Kidney glomerular epithelial cell (primary cell): ENCODE measurements at places on chromosomes 13 and 19.

DNA sequence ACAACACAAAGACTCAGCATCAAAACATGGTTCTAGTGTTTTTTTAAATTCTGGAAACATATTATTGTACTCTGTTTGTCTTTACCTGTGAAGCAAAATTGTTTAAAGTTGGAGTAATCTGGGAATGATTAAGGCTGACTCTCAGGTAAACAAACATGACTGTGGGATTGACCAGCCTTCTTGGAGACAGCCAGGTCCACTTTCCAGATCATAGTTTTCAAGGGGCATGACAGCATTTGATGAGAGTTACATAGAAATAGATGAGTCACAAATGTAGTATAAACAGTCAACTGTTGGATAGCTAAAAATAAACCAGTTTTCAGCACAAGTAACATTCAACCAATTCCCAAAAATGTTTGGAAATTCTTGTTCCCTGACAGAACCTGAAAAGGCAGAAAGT is 1680.9 kb downstream of the OLFM4 start:
- no peak for DNase-seq

- no peak for DNase-seq
Observed at GRCh38 chr19:34847393-34847792, 74.4 kb upstream of the ZNF599 start.

DNA sequence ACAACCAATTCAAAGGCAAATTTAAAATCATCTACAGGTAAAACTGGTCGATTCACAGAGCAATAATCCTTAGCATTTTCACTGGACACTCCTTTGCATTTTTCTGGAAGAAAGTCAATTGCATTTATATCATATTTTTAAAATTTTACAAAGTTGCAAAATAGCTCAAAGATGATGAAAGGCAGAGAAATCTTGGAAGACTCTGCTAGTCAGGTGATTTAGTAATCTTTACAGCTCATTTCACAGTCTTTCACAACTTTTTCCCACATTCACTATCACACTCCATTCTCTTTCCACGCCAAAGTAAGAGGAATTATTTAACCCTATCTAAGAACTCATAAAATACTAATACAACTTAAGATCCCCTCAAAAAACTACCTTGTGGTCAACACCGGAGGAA is 1063.8 kb downstream of the EFNB2 start:
- DNase-seq, result no peak

- no peak for DNase-seq
Observed at GRCh38 chr13:97266332-97266731, 44.2 kb downstream of the MBNL2 start.

DNA sequence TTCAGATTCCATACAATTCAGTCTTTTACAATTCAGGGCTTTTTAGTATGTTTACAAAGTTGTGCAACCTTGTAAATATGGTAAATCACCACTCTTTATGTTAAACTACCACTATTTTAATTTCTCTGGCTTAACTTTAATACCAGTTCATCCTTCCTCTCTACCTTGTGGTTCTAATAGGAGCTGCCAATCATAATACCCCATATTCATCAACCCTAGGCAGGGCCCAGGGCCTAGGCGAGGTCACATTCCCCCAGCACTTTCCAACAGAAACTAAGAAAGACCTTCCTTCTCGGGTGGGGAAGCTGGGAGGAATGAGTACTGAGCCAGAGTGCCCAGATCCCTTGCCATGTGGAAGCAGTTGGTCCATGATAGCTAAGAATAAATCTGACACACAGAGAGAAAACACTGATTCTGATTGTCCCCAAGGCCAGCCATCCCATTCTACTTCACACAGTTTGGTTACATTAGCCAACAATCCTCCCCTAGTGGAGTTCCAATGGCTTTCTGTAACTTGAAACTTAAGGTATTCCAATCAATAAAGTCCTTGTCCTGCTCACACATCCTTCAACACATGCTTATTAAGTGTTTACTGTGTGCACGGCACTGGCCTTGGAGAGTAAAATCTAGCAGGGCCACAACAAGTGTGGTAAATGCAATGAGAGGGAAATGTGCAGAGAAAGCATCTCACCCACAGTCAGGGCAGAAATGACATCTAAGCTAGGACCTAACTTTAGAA is 76.8 kb downstream of the NUFIP1 start:
- no peak for DNase-seq

GRCh38 chr19:32676186-32676894 is 692 bp downstream of the RGS9BP start:
- no peak for DNase-seq

DNA sequence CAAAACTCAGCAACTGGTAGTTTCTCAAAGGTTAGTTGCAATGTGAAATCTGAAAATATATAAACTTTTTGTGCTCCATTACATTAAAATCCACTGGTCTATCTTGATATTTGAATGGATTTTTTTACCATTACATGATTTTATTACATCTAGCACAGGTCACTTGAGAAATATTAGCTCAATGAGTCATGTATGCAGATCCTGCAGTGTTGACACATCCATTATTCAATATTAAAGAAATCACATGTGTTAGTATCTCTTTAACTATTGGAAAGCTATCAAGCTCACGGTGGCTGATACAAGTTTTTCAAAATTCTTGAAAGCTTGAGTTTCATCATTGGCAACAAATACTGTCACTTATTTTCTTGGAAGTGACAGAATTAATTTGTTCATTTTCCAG is 373.9 kb upstream of the TSHZ3 start:
- DNase-seq, result no peak

DNA sequence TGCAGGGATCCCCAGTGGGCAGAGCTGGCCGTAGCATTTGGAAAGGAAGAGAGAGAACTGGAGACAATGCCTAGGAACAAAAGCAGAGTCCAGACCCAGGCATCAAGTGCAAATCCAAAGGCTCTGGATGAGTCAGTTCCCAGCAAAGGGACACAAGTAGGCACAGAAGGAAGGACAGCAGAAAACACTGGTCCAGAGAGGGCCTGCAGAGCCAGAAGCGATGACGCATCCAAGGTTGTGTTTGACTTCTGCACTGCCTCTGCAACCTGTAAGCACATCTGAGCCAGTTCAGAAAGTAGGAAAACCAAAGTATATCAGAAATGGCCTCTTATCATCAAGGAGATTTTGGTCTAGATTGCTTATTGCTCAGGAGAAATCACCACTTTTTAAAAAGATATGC is 604.5 kb downstream of the FGF9 start:
- DNase-seq, result no peak

- no peak for DNase-seq
Observed at GRCh38 chr19:39345956-39346355, 3.7 kb downstream of the SAMD4B start.

DNA sequence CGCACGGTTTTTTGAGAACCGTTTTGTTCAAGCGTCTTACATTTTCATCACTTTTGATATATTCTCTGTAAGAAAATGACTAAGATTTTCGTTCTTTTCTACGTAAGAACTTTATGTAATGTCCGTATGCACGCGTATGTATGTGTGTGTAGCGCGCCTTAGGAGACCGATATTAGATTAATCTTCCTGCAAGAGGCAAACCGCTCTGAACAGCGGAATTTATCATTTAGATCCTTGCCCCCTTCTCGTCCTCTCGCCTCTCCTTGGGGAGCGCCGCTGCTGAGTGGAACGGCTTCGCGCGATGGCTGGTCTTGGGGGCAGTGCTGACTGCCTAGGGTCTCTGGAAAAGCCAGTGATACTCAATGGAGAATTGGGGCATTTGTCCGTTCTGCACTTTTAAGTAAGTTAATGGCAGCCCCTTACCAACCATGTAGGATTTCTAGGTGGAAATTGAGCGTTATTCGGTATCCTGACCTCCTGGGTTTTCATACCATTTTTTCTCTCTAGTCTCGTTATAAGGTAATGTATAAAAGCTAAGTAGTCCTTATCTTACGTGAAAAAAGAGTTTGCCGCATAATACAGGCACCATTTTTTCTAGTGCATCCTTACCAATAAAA is 4.7 kb downstream of the MAB21L1 start:
- DNase-seq, result no peak

- no peak for DNase-seq
Observed at GRCh38 chr13:113178896-113179167, 20.4 kb downstream of the PROZ start.

DNA sequence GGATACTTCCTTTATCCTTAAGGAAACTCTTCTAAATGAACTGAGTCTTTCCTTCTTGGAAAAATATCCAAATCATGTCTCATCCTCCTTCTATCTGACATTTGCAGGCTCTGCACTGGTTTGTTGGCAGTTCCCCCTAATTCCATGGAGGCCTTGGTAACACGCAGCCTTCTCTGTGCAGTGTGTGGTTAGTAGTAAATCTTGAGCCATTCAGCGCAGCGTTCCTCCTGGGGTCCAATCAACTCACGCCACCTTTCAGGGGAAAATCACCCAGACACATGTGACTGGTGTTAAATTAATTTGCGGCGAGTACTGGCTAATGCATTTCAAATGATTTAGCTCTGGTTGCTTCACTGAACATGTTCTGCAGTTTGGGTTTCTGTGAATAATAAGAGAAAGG is 21.0 kb upstream of the CBY2 start:
- no peak for DNase-seq

- DNase-seq, result no peak
Observed at GRCh38 chr13:83008212-83008929, 873.9 kb downstream of the SLITRK1 start.

DNA sequence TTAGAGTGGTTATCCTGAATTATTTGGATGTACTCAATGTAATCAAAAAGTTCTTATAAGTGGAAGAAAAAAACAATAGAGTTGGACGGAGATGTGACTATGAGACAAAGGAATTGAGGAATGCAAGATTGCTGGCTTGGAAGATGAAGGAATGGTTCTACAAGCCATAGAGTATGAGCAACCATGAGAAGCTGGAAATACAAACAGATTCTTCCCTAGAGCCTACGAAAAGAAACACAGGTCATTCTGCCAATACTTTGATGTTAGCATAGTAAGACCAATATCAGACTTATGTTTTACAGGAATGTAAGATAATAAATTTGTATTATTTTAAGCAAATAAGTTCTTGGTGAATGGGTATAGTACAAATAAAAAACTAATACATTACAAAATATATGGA is 249.2 kb downstream of the DIAPH3 start:
- no peak for DNase-seq

DNA sequence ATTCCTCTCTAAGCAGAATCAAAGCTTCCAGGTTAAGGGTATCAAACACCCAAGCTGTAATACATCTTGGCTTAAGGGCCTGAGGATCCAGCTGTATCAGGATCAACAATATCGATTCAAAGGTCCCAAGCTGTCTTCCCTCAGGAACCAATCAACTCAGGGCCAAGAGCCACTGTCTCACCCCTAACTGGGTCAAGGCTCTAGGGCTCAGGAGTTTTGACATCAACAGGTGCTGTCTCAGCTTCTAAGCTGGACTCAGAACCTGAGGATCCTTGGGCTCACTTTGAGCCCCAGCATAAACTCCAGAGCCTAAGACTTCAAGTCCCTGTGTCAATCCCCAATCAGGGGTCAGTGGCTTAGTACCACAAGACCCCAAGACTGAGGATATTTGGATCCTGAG is 917 bp downstream of the FBXW9 start:
- DNase-seq, result no peak

DNA sequence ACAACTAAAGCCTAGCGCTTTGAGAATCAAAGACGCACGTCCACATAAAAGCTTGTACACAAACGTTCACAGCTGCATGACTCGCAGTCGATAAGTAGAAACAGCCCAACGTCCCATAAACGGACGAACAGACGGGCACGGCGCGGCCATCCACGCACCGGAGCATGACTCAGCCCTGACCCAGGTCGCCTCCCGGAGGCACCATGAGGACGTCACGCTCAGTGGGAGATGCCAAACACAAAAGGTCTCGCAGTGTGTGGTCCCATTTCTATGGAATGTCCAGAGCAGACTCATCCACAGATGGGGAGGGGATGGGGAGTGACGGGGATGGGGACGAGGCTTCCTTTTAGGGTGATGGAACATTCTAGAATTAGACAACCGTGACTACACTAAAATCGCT is 9.4 kb downstream of the POLRMT start:
- DNase-seq, result peak; percentile 6

DNA sequence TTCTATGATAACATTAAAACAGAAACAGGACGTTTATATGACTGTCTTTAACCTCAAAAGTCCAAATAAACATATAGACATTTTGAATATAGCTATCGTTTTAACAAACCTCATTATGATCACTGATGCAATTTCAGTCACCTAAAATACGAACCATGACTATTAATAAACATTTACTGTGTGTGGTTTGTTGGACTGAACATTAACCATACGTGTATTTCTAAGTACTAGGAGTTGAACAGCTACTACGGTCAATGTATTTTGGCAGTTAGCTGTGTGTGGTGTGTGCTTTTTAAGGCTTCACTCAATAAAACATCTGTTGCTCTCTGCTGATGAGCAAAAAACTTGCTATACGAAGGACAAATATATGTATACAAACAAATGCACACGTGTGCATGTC is 281.4 kb downstream of the ABCC4 start:
- DNase-seq, result no peak

DNA sequence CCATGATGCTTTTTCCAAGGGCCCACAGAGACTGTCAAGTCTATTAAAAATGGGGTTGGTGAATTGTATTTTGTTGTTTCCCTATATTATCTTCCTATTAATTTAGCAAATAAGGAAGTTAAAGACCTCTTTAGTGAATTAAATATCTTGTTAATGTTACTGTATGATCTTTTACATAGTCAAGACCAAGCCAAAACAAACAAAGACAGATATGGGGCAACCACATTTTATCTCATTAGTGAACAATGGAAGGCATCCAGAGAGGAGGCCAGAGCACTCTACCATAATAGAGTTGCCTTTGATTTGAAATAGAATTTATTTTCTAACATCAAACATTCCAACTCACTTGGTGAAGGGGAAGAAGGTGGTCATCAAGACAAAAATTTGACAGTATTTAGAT is 169.4 kb downstream of the B3GLCT start:
- no peak for DNase-seq

DNA sequence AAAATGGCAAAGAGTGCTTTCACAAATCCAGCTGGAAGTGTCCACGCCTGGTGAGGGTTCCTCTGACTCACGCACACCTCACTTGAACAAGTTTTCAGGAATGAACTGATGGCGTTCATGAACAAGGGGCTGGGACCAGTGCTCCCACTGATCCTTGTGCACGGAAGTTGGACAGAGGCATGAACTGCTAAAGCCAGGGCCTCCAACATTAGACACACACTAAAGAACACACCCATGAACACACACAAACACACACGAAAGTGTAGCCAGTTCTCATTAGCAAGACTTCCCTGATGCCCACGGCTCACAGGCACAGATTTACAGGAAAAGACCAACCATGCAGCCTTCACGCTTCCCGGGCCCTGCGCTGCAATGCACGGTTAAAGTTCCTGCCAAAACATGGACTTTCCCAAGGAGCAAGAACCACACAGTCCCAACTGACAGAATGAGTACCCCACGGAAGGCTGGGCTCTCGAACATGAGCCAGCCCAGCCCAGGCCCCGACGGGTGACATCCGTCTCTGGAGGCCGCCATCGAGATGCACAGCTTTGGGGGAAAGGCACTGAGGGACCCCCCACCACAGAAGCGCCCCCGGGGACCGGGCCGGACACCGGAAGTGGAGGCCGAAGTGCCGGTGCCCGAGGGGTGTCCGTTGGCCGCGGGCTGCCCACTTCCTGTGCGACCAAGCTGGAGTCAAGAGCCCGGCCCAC is 808 bp downstream of the DNMT1 start:
- no peak for DNase-seq

- DNase-seq, result no peak
Observed at GRCh38 chr19:29983568-29983967, 41.5 kb downstream of the URI1 start.
